Neural crest cell (in vitro differentiated cells): ENCODE measurements at places on chromosomes 4 and X. TPM values are rescaled to one million over a fixed set of nuclear protein-coding genes. Genes with fewer than 3 reads are reported as not detected.

DNA sequence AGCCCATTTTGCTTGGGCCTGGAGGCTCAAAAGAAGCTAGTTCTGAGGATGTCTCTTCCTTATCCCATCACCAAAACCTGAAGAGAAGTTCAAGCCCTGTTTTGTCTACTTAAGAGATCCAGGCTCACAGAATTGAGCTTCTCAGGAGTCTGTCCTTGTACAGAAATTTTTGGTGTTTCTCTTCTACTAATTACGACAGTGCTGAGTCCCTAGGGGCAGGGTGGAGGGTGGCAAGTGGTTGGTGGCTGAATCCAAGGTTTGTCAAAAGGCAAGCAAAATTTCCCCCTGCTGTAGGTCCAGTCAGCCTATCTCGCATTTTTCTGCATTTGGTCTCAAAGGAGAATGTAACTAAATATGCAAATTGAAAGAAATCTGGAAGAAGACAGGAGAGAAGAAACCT lies 377.9 kb downstream of the SMARCA1 start:
- DNase-seq = no peak

DNA sequence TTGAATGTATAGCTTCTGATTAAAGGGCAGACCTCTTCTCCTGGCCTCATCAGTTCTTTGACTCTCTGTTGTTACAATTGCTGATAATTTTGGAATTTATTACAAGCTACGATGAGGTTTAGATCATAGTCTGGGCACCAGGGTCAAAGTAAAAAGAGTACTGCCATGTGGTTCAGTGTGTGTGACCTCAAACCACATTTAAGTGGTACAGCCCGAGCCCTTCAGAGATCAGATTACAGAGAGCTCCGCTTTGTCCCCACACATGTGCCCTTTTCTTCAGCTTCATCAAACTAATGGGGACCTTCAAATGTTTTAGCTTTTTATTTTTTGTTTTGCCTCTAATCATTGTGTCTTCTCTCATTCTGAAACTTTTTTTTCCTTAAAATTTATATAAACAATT lies 37.1 kb downstream of the SPANXN2 start:
- no peak for DNase-seq

DNA sequence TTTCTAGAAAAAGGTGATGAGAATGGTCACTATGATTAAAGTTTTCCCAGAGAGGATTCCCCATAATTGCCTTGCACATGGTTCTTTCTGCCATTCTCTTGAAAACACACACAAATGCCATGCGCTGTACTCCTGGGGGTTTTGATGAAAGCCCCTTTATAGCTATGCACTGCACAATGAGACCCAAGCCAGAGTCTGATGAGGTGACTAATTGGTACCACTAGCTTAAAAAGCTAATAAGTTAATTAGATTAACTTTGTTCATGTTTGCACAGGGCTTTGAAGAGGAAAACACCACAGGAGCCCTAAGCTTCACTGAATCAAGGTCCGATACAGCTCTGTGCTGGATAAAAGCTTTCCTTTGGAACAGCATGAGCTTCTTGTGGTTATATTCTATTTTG lies 132.2 kb downstream of the NKX6-1 start:
- no peak for DNase-seq

GRCh38 chr4:153936121-153936520 lies 147.2 kb upstream of the SFRP2 start:
- DNase-seq = no peak

DNA sequence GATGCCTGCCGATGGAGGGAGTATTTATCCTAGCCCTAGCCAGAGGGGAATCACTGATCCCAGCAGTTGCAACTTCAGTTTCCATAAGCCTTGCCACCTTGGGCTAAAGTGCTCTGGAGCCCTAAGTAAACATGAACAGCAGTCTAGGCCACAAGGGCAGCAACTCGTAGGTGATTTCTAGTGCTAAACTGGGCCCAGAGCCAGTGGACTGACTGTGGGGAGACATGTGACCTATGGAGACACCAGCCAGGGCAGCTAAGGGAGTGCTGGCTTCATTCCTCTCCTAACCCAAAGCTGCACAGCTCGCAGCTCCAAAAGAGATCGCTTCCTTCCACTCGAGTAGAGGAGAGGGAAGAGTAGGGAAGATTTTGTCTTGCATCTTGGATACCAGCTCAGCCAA lies 120.8 kb upstream of the MAGEA10 start:
- no peak for DNase-seq

DNA sequence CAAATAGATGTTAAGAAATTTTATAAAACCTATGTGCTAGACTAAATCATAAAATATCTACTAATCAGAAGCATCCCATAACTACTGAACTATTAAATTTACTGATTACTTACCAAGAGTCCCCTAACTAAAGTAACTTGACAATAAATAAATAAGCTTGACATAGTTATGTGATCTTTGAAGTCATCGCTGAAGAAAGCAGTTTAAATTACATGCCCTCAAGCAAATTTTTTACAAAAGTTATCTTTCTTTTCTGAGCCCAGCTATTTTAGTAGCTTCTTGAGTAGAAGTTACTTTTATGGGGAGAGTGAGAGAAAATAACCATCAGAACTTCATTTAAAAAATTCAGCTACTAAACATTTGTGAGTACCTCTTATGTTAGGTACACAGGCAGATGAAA lies 150.9 kb upstream of the FAM241A start:
- DNase-seq = no peak

GRCh38 chr4:152257601-152258066 lies 278.3 kb downstream of the FBXW7 start:
- no peak for DNase-seq

DNA sequence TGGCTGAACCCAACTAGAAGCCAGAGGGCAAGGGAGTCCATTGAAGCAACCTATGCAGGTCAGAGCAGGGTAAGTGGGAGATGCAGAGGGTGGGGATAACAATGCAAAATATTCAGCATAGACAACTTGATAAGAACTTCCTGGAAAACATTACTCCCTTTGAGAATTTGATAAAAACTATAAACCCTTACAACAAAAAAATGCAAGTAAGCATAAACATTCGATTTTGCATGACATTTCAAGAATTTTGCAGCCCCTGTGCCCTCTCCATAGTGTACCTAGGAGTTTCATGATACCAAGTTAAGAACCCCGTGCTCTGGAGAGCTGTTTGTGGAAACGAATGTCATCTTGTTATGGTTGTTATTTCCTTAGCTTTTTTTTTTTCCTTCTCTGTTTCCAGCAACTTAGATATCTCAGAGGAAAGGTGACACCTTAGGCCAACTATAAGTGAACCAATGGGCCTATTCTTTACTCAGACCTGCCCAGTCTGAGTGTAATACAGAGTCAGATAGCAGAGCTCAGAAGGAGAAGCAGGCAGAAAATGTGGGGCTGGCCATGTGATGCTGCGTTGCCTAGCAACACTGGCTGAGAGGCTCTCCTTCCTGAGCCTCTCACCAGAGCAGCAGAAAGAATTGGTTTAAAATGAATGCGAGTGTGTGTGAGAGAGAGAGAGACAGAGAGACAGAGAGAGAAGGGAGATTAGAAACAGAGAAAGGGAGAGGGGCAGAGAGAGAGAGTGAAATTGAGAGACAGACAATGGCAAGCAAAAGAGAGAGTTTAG lies 36.7 kb upstream of the GABRQ start:
- DNase-seq = no peak

DNA sequence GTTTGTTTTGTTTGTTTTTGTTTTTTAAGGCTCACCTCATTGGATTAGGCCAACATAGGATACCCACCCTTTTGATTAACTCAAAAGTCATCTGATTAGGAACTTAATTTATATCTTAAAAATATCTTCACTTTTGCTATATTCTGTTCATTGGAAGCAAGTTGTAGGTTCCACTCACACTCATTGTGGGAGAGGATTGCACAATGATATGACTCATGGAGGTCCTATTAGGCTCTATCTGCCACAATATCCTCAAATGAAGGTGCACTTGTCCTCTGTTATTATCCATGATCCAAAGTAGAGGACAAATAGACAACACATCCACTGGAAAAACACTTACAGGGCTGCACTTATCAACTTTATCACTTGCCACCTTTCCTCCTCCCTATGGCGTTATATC lies 60.5 kb upstream of the ADAMTS3 start:
- no peak for DNase-seq

GRCh38 chrX:49197543-49198087 lies 2.4 kb downstream of the SYP start:
- DNase-seq = no peak

- DNase-seq = no peak
Observed at GRCh38 chr4:124157396-124158083, 555.0 kb downstream of the ANKRD50 start.

DNA sequence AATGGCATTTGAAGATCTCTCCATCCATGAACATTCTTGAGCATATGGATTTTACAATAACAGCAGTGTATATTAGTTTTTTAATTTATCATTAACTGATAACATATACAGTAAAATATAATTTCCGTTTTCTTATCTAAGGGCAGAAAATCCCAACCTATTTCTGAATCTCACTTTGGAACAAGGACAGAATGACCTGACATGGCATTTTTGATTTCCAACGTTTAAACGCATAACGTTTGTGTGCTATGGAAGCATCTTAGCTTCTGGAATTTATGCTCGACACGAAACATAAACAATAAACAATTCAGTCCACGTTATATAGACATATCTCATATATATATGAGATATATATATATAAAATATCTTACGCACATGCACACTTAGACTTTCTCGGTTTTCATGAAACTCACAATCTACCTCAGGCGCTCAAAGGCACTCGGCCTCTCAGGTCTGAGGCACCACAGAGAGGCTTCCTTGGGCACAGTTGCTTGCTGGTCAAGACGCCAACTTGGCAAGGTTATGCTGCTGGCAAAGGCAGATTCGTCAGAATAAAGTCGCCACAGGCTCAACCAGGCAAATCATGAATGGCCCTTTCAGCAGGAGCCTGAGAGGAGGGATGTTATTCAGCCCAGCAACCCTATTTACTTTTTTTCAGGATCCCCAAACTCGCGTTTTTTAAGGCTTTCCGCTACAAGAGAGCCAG lies 1.0 kb upstream of the UGT8 start:
- no peak for DNase-seq

DNA sequence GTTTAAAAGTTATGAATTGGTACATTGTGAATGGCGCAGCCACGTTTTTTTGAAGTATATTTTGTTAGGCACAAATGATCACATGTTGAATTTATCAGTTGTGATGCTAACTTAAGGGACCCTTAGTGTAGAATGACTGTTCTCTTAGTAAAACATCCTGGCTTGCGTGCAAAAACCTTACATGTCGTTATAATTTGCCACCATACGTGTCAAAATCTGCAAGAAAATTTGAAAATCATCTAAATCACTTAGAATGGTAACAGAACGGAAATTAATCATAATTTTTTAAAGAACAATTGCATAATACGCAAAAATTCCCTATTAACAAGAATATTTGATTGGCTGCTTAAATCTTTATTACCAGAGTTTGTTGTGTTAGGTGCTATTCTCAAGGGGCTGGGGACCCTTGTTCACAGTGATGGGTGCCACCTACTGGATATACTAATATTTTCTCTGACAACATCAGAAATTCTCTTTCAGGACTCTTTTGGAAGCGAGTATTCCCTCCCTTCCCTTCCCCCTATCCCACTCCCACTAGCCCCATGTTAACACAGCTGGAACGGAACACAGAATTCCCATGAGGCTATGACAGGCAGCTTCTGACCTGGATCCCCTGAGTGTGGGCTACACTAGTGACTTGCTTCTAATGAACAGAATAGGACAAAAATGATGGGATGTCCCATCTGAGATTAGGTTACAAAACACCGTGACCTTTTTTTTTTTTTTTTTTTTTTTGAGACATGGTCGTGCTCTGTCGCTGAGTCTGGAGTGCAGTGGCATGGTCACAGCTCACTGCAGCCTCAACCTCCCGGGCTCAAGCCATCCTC lies 71.8 kb downstream of the SUPT20HL2 start:
- DNase-seq = no peak

DNA sequence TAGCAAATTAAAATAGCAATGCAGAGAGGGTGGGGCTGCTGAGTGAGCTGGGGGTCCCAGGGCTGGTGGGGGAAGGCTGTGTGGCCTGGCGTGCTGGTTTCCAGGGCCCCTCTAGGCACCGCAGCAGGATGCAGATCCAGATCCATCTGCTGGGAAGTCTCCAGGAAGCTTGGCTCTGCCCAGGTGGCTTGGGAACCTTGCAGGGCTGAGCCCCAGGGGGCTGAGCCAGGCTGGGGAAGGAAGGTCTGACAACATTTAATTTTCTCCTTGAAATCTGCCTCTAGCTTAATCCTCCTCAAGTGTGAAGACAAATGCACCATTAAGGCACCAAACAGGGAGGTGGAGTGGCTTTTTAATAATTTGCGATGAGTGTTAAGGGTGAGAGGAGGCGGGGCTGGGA lies 31.7 kb downstream of the SORCS2 start:
- no peak for DNase-seq

DNA sequence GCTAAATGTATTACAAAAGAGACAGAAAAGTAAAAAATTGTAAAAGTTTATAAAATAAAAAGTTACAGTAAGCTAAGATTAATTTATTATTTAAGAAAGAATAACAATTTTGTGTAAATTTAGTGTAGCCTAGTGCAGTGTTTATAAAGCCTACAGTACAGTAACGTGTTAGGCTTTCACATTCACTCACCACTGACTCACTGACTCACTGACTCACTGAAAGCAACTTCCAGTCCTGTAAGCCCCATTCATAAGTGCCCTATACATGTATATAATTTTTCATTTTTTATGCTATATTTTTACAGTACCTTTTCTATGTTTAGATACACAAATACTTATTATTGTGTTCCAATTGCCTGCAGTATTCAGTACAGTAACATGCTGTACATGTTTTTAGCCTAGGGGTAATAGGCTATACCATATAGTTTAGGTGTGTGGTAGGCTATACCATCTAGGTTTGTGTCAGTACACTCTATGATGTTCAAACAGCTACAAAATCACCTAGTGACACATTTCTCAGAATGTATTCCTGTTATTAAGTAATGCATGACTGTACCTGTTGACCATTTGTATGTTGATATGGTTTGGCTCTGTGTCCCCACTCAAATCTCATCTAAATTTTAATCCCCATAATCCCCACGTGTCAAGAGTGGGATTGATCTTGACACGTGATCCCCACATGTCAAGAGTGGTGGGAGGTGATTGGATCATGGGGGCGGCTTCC lies 57.9 kb downstream of the CFAP299 start:
- no peak for DNase-seq

GRCh38 chr4:112994732-112995464 lies 54.6 kb upstream of the ANK2 start:
- no peak for DNase-seq

The GUCY1A1 gene
- total RNA-seq = 0.44 and 0.75 TPM in 2 replicates

The PCDH7 gene
- 6.8 and 8.0 TPM in 2 replicates for total RNA-seq

The MAGEE1 gene
- 8.1 and 8.5 TPM in 2 replicates for total RNA-seq

The FAT1 gene
- total RNA-seq = 127 and 130 TPM in 2 replicates

The DDX60 gene
- total RNA-seq = 2.1 and 3.7 TPM in 2 replicates

The FOXP3 gene
- total RNA-seq = 0.26 and 0.39 TPM in 2 replicates

The FHDC1 gene
- 52.0 and 54.5 TPM in 2 replicates for total RNA-seq

The MAGEA2B gene
- not detected in 2 replicates for total RNA-seq

The VMA21 gene
- 51.3 and 60.1 TPM in 2 replicates for total RNA-seq
